ENCODE measurements at places on chromosomes 13 and 19.

DNA sequence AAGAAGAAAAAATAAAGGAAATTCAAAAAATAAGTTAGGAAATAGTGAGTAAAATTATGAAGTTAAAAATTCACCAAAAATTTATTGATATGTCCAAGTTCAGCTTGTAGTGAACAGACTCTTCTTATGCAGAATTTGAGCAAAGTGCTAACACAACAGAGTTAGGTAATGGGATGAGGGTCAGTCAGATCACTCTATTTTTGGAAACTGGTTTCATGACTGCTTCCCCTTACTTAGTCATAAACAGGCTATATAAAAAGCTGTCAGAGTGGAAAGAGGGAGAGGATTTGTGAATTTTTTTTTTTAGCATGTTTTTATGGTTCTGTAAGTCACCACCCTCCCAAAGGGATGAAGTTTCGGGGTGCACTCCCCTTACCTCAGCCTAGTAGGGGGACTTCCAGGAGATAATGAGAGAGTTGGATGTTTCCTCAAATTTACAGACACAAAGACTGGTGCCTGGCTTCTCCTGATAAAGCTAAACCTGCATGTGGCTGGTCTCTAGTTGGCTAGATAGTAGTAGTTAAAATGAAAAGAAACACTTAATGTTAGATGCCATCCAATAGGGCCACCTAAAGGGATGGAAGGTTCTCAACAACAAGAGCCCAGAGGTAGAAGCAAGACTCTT lies 4.5 kb downstream of the CPB2 start:
- no peak for DNase-seq

DNA sequence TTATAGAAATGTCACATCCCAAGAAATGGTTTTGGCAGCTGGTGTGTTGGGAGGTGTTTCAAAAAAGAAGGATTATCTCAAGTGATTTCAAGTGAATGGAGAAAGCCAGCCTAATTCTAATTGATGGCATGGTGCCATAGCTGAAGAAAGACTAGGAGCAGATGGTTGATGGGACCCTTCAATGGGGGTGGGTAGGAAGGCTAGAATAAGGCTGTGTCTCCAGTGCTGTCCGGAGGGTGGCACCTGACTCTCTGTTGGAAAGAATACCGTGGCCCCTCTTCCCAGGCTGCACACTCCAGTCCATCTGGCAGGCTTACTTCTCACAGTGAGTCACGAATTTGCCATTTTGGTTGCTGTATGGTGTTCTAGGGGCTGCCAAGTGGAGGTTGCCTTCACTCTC lies 51.0 kb upstream of the GPR12 start:
- DNase-seq: no peak

DNA sequence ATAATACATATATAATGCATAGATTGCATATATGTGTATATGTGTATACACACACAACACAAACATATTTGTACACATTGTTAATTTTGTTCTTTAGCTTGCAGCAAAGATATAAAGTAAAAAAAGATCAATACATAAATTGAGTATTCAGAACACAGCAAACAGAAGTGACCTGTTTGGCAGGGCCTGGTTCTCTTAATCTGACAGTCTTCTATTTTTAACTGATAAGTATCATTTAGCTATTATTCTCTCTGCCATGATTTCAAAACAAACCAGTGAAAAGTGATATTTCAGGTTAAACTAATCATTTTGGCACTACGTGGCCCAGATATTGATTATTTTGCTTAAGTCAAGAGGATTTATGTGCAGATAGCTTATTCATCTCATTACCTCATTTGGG lies 309.4 kb downstream of the OXGR1 start:
- DNase-seq: no peak

- DNase-seq: no peak
Observed at GRCh38 chr13:45518525-45519245, 53.9 kb downstream of the COG3 start.

- DNase-seq: no peak
Observed at GRCh38 chr19:7740682-7741054, 6.7 kb downstream of the CD209 start.

GRCh38 chr13:46643165-46643777 lies 90.3 kb downstream of the LRCH1 start:
- no peak for DNase-seq

- no peak for DNase-seq
Observed at GRCh38 chr13:34153428-34154180, 335.7 kb downstream of the RFC3 start.
